Astrocyte of the spinal cord (primary cell): ENCODE measurements at places on chromosomes 3 and 15.

DNA sequence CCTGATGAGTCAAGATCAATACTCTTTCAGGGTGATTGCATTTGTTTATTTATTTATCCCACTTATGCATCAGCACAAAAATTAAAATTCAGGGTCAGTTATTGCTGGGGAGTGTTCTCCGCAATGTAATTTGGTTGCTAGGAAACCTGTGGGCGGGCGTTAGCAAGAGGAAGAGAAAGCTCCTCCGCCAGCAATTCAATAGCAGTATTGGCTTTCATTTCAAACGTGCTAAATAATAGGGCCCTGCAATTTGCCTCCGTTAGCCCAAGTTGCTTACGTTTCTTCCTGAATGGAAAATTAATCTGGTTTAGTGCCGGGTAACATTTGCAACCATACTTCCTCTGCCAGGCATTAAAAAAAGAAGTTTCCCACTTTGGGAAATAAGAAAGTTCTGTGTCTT is 35.5 kb upstream of the PLCL2 start:
- peak; percentile 62 for DNase-seq

- DNase-seq: no peak
Observed at GRCh38 chr15:52137432-52138357, 25.1 kb upstream of the BCL2L10 start.

DNA sequence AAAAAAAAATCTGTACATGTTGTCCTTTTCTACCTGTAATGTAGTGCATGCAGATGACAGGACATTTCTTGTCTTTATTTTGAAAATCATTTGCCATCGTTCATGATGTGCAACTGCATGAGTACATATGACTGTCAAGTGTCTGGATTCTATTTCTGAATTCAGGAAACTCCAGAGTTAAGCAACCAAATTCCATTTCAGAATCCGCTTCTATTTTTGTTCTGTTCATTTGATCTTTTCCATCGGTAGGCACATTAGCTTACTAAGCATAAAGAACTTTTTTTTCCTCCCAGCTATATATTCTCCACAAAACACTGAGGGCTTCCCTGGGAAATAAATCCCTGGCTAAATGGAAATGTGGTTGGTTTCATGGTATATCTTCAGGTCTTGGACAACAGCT is 365.6 kb downstream of the PTPRG start:
- no peak for DNase-seq

- DNase-seq: no peak
Observed at GRCh38 chr3:136055491-136055890, 90.0 kb downstream of the PPP2R3A start.

GRCh38 chr3:15892311-15893227 is 94.8 kb upstream of the ANKRD28 start:
- peak; percentile 64 for DNase-seq

DNA sequence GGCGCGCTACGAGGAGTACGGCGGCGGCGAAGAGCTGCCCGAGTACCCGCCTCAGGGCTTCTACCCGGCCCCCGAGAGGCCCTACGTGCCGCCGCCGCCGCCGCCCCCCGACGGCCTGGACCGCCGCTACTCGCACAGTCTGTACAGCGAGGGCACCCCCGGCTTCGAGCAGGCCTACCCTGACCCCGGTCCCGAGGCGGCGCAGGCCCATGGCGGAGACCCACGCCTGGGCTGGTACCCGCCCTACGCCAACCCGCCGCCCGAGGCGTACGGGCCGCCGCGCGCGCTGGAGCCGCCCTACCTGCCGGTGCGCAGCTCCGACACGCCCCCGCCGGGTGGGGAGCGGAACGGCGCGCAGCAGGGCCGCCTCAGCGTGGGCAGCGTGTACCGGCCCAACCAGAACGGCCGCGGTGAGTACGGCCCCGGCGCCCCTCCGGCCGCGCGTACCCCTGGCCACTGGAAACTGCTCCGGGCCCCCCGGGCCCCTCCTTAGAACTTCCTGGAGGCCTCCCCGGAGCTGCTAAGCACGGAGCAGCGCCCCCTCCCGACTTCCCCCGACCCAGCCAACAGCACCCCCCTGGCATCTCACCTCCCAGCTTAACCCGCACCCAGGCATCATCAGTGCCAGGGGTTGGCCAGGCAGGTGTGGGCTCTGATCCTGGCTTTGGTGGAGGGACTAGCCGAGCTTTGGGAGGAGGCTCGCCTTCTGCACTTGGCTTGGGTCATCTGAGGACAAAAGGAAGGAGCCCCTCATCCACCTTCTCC is 1.4 kb downstream of the LOXL1 start:
- peak; percentile 59 for DNase-seq

- DNase-seq: no peak
Observed at GRCh38 chr15:42053914-42054313, 33.1 kb upstream of the PLA2G4E start.

DNA sequence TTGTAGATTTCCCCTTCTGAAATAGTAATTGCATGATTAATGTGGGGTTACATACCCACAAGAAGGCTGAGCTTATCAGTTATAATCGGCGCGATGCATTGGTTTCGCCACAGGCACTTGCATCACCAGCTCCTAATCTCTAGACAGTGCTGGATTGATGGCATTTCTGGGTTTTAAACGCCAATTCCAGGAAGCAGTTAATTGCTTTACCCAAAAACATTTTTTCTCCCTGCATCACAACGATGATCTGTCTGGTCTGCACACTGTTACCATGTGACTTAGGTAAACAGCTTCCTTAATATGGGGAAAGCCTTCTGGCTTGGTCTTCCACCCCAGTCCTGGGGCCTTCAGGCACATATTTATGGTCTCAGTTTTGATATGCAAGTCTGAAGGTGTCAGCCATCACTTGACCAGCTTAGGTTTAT is 70.0 kb upstream of the HEG1 start:
- DNase-seq: peak; percentile 95

- DNase-seq: peak; percentile 78
Observed at GRCh38 chr3:30112902-30113484, 493.4 kb upstream of the TGFBR2 start.

DNA sequence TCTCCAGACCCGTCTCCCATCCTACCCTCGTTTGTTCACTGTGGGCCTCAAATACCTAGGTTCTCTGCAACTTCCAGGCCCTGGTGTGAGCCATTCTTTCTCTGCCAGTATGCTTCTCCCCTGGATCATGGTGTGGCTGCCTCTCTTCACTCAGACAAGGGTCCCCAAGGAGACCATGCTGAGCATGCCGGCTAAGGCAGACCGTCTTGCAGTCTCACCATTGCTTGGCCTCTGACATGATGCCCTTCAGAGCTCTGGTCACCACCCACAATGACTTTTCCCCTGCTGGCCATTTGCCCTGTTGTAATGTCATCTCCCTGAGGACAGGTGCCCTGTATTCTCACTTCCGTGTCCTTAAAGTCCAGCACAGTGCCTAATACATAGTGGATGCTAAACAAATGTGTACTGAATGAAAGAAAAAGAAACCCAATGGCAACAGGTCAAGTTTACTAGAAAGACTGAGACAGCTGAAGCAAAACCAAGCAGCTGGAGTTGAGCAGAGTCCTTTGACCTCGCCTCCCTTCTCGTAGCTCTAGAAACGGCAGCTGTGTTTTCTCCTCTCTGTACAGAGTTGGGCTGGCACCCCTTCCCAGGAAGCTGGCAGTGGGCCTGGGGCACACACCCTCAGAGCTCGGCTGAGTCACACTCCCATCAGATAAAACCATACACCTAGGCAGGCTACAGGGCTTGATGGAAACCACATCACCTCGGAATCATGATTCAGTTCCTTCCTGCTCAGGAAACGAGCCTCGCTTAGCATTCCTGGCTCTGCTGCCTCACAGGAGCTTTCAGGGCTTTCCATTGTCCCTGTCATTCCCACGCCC is 8.6 kb downstream of the TLR9 start:
- peak; percentile 79 for DNase-seq

DNA sequence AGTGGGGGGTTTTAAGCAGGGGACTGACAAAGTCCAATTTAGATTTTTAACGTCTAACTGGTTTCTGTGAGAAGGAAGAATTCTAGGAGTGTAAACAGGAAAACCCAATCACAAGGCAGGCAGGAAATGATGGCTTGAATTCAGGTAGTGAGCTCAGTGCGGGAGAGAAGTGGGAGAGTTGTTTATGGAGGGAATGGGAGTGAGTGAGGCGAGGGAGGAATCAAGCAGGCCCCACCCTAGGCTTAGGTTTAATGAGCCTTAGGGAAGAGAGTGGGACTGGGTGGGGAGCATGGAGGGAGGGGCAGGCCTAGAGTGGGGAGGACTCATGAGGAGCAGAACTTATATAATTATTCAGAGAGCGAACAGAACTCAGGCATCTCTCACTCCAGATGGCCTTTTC is 17.9 kb downstream of the VIPR1 start:
- no peak for DNase-seq

DNA sequence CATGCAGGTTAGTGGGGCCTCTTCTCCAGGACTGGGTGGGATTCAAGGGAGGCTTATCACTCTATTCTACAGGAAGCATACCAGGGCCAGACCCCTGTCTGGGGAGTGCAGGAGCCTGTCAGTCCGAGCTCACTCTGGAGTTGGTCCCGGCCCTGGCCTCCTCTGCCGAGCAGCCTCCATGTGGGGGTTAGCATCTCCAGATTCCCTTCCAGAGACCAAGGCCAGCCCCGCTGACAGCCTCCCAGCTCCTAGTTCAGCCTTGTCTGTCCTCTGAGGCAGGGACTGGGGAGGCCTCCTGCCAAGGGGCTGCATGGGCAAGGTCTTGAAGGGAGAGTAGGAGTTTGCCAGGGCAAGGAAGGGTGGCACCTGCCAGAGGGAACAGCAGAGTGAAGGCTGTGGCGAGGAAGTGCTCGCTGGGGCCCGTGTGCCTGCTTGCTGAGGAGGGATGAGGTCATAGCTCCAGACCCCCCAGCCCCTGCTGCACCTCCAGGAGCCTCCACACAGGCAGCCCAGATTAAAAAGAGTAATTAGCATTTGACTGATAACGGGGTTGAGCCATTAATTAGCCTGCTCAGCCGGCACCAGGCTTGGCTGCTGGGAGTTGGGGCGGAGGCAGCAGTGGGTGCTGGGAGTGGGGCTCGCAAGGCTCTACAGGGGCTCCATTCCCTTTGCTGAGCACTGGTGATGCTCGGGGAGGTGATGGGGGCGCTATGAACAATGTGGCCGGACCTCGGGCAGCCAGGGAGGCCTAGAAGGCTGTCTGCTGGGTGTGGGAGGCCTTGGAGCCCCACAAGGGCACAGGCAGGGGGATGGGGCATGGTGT is 54.3 kb downstream of the DNAJB8 start:
- no peak for DNase-seq

DNA sequence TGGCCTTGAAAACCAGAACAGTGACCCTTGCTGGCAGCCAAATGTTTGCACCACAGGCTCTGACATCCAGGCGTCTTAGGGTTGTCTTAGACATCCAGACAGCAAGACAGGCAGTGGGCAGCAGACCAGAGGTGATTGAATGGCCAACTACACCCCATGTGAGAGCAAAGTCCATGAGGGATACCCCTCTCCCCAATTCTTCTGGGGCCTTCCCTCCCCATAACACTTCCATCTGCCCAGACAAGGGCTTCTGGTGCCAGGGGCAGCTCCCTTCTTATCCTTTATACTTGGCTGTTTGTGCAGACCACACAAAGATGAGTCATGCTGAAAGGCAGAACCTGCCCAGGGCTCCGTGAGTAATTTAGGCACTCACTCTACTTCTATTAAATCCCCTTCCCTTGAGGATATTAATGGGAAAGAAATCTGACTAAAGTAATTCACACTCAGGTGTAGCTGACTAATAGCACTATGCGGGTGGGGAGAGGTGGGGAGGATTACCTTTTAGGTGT is 257.9 kb downstream of the UACA start:
- peak; percentile 88 for DNase-seq

DNA sequence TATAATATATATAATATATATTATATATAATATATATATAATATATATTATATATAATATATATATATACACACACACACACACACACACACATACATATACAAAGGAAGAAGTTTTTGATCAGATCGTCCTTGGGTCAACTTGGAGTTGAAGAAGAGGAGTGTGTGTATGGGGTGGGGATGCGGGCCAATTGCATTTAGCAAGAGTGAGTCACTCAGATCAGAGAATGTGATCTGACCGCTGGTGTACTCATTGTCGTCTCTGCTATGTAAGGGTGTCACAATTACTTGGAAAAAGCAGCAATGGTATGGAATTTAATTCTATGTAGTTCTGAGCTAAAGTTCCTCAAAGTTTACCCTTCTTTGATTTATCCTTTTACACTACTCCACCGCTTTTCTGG is 4.6 kb upstream of the VGLL3 start:
- DNase-seq: peak; percentile 86
